Kidney epithelial cell (primary cell): ENCODE measurements at places on chromosomes 12 and 14.

DNA sequence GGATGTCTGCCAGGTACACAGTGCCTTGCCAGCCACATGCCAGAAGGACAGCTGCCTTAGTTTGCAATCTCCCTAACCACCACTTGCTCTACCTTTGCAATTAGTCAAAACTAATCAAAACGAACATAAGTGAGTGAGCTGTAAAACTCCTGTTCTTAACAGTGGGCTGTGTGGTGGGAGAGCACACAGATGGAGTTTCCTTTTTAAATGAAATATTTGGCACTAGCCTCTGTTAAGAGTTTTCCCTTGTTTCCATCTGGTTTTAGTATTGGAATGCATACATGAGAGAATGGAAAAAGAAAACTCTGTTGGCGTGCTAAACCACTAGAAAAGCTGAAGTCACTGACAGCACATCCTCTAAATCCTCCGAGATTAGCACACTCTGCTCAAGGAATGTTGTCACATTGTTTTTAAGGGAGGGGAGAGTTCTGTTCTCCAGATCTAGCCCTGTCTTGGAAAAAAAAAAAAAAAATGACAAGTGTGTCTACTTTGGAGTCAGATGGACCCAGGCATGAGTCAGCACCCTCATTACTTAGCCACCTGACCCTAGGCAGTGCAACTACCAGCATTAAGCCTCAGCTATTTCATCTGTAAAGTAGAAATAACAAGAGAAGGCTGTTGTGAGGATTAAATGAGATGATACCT lies 83.9 kb downstream of the STXBP6 start:
- peak; percentile 29 for DNase-seq

DNA sequence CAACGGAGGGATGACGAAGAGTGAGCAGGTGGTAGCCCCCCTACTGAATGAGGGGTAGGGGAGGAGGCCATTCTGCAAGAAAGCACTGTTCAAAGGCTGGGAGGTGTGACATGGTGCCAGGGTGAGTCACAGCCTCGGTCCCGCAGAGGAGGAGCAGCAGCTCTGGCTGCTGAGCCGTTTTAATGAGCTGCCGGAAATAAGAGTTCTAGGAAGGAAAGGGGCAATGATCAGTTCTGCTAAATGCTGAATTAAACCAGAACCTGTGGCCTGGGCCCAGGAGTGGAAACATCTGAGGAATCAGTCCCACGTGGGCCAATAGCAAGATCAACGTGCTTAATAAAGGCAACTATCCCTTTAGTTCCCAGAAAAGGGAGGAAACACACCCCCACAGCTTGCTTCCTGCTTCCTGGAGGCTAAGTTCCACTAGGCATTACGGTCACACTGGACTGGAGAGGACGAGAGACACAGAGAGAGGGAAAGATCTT lies 3.6 kb downstream of the ABCD4 start:
- peak; percentile 42 for DNase-seq

DNA sequence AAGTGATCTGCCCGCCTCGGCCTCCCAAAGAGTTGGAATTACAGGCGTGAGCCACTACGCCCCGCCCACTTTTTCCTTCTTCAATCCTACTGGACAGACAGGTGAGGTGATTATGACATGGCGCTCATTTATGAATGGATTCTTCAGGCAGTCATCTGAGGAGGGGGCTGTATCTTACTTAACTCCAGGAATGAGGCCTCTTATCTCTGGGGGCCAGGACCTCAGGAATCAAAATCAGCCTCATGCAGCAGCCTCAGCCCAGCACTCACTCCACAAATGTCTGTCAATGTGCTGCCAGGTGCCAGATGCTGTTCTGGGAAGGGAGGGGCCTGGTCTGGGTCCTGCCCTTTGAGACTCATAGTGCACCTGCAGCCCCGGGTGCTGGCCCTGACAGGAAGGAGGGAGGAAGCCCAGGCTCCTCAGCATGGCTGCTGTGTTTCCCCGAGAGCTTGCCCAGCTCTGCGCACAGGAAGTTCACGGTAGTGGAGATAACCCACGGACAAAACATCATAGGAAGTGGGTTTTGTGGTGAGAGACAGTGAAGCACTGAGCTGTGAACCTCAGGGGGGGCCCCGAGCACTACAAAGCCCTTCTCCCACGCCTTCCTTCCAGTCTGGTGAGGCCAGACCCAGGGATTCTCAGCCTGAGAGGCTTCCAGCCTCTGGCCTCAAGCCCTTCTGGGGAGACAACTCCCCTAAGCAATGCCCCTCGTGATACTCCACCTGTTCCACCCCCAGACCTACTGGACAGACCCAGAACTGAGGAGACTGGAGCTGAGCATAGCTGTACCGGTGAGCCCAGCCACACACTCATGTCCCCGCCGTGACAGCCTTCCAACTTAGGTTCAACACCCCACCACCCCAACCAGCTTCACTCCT lies 22.3 kb downstream of the GALNT6 start:
- DNase-seq = peak; percentile 63

DNA sequence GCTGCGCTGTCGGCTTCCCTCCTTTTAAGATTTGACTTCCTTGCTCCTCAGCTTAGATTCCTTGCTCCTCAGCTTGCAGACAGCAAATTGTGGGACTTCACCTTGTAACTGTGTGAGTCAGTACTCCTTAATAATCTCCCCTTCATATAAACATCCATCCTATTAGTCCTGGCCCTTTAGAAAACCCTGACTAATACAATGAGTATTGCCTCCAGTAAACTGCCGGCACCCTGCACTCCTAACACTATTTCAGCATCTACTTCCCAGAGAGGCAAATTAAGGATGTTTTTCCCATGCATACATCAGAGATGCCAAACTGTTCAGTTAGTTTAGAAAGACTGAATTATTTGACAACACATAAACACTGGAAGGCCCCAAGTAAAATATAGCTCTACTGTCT lies 611.3 kb upstream of the TMEM132C start:
- DNase-seq = no peak

DNA sequence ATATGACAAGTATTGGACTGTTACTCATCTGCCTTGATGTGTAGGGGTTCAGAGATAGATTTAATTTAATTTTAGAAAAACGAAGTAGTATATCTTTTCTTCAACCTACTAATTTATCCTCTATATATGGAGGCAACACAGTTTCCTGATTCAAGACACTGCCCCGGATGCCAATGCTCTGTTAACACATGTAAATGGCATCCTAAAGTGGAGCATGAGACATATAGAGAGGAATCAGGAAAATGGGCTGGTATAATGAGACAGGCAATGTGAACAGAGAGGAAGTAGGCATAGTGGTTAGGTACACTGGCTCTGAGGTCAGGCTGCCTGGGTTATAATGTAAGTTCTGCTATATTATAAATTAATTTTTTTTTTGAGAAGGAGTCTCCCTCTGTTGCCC lies 85.6 kb downstream of the OTOGL start:
- no peak for DNase-seq

DNA sequence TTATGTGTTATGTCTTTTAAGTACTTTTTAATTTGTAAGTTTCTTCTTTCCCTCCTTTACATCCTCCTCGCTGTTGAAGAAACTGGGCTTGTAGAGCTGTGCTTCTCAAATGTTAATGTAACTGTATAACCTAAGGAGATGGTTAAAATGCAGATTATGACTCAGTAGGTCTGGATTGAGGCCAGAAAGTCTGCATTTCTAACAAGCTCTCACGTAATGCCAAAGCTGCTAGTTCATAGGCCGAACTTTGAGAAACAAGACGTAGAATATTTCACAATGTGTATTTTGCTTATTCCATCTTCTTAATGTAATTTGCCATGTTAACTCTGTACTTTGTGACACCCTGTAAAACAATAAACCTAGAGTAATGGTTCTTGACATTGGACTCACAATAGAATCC lies 193.3 kb upstream of the SYT1 start:
- DNase-seq = peak; percentile 12

GRCh38 chr12:27589419-27589818 lies 65.4 kb downstream of the PPFIBP1 start:
- DNase-seq = no peak

- DNase-seq = no peak
These were observed 8.4 kb upstream of the KRT6A start for GRCh38 chr12:52501490-52501889.

DNA sequence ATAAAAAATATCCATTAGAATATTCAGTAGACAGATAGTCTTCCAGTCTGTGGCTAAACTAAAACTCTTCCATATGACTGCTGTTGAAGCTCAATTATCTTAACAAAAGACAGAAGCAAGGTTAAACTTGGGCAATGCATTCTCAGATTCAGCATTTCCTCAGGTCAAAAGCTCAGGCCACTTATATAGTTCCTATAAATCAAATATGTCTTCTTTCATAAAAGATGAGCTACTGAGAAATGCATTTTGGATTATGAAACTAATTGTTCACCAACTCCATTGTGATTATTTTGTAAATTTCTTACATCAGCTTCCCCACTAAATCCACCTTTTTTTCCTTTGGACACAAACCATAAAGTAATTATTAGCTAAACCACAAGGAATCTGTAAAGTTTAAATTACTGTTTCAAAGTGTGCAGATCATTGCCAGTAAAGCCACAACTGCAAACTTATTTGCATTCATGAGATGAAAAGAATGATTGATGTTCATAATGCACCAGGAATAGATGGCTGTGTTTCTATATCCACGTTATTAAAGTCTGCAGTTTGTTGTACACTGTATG lies 224.4 kb downstream of the FBXL14 start:
- no peak for DNase-seq

DNA sequence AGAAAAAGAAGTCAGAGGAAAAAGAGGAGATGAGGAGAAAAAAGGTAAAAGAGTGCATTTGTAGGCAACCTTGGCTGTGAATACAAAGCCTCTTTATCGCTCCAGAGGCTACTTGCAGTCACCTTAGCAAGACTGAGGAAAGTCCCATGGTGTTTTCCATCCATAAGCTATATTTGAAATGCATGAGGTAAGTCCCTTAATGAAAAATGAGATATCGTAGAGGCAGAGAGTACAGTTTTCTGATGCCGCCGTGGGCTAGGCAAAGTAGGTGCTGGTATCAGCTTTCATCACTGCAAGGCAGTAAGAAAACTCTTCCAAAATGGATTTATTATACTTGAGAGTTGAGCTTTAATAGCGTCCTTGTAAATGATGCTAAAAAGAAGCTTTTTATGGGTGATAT lies 186.8 kb downstream of the ASCL1 start:
- DNase-seq = no peak

DNA sequence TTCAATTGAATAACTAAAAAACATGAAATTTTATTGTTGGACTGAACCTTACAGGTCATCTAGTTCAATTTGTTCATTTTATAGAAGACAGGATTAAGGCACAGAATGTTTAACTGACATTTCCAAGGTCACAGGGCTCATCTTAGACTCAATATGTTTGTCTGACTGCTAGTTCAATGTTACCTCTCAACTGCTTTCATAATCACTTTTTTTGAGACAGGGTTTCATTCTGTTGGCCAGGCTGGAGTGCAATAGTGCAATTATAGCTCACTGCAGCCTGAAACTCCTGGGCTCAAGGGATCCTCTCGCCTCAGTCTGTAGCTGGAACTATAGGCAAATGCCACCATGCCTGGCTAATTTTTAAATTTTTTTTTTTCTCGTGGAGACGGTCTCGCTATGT lies 24.4 kb upstream of the ITGA5 start:
- DNase-seq = no peak

DNA sequence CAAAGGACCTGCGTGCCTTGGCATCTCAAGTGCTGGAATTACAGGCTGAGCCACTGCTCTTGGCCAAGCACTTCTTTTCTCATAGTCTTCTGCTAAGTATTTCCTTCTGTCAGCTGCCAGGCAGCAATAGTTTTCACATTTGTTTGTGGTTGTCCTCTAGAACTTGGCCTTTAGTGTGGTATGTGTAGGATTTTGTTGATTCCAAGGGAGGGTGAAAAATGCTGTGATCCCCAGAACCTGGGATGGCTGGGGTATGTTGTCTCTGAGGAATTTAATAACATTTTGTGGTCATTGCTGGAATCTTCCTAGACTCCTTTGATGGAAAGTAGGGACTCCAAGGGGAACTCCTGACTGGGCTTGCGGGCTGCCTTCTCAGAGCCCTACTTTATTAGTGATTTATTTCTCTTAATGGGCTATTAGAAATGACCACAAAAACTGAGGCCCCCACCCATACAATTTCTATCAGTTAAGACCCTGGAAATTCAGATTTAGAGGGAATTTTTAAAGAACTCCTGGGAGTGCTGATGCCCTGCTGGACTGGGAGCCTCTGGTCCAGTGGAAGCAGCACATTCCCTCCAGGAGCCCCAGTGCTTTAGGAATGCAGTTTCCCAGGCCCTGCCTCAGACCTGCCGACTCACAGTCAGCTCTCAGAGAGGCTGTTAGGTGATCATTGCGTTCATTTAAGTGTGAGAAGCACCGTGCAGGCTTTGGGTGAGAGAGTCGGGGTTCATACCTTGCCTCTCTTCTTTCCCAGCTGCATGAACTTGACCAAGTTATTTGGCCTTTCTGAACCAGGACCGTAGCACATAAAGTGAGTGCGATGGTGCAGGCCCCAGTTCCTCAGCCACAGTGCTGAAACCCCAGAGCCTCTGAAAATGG lies 22.7 kb downstream of the TRAF3 start:
- no peak for DNase-seq

DNA sequence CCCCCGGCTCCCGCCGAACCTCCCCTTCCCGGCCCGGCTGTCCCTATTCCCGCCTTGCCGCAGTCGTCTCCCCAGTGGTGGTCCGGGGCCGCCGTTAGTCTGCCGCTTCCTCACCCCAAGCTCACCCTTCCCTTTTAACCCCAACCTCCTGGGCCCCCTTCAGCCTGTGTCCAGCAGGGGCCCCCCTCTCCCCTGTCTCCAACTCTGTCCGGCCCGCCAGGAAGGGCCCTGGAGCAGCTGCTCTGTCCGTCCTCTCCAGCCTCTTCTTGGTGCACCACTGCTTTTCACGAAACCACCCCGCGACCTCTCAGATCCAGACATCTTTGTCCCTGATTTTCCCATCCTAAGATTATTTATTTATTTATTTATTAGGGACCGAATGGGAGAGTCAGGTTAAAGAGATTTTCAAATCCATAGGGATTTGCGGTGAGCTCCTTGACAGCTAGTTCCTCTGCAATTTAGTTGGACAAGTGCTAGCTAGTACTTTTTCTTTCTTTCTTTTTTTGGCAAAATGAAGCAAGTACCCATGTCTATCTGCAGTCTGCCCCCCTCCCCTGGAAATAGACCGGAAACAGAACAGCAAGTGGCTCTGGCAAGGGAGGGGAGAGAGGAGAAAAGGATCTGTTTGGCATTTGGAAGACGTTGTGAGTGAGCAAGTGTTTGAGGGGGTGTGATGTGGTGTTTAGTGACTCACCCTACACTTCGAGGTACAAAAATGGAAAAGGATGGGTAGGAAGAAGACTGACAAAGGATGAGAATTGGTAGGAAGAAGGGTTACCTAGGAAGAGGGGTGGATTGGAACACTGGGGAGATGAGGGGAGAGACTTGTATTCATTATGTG lies 632 bp downstream of the UBR7 start:
- no peak for DNase-seq

DNA sequence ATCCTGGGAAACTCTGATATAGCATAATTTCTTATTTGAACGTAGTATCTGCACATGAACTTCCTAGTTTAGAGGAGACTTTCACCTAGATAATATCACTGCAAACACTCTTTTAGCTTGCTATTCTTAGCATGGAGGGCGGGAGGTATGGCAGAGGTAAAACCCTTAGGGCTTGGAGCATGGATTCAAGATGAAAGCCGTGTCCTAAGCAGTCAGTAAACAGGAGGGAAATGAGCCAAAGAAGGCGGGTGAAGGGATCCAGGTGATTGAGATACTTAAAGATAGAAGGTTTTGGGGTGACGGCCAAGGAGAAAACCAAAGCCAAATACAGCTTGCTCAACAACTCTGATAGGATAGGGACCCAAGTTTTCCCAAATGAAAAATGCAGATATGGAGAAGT lies 107.1 kb upstream of the BCAT1 start:
- DNase-seq = no peak
